Stimulated activated CD8-positive, alpha-beta memory T cell treated with anti-CD3 and anti-CD28 coated beads, Interleukin-12 subunit alpha, Interleukin-12 subunit beta, amount 100 ng/mL, for 1 hour (primary cell): ENCODE measurements at places on chromosomes 11 and 22.

GRCh38 chr11:13859892-13860291, 102.6 kb upstream of the SPON1 start:
- DNase-seq = no peak

DNA sequence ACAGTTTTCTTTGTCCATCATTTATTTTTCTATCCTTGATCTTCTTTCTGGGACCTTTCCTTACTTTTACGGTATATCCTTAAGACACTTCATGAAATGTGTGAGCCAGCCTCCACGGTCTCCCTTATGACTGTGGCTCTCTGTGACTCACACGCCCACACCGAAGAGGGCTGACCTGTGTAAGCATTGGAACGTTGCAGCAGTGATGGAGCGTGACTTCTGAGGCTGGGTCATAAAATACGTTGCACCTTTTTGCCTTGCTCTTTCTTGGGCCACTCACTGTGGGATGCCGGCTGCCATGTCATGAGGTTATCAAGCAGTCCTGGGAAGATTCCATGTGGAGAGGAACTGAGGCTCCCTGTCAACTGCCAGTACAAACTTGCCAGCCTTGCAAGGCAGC, 96.3 kb upstream of the RAB1B start:
- DNase-seq = no peak

- no peak for DNase-seq
Observed at GRCh38 chr22:27452245-27452644, 349.3 kb downstream of the MN1 start.

- DNase-seq = no peak
Observed at GRCh38 chr22:40198733-40199132, 21.0 kb downstream of the TNRC6B start.

DNA sequence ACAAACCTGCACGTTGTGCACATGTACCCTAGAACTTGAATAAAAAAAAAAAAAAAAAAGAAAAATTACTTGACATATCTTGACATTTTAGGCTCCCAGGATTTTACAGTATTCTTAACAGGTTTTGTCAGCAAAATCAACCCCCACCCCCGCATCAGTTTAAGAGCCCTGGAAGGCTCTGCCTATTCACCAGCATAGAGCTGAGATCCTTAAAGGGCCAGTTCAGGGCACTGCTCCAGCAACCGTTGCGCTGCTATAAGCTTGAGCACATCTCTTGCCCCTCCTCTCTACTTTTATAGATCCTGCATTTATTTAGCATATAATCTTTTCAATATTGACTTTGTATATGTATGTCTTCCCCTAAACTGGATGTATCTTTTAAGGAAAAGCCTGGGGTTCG, 697 bp upstream of the PAFAH1B2 start:
- no peak for DNase-seq

DNA sequence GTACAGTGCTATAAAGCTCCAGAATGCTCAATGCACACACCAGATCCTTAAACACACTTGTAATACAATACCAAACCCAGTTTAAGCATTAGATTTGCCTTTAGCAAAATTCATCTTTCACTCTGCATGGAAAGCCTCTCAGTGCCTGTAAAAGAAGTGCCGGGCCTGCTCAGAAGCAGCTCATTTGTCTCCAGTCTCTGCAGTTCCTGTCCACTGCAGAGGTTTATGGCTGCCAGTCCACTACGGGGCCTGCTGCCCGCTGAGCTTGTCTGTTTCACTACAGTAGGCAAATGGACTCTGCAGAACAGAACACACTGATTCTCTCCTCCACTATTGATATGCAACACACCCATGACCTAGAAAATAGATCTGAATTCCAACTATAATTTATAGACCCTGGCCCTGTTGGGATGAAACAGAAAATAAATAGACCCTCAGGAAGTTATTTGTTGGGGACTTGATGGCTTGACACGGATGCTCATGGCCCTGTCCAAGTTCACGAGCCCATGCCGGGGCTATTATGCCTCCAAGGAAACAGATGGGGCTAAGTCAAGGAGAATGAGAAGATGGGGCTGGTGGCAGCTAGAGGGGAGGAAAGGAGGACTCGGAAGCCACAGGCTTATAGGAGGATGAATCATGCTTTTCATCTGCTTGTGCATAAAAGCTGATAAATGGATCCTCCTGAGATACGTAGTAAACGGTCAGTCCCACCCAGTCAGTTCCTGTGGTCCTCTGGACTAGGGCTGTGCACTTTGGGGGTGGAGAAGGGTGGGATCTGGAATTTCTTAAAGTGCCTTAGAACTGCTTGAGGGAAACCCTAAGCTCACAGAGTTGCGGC, 416.8 kb upstream of the TENM4 start:
- no peak for DNase-seq

GRCh38 chr11:134752964-134753770, 341.1 kb upstream of the B3GAT1 start:
- DNase-seq = no peak

- DNase-seq = no peak
Observed at GRCh38 chr11:1943977-1944376, 3.2 kb upstream of the MRPL23 start.

- DNase-seq = no peak
Observed at GRCh38 chr11:134228625-134229024, 4.2 kb downstream of the VPS26B start.

- peak; percentile 53 for DNase-seq
Observed at GRCh38 chr11:62671608-62672389, at the start of the genes LBHD1 and UQCC3. LBHD1 (minus strand) TSS chr11:62672267; CDS start chr11:62670031, 2,236 bp downstream. UQCC3 (plus strand) TSS chr11:62671673; CDS start chr11:62671746, 73 bp downstream.

DNA sequence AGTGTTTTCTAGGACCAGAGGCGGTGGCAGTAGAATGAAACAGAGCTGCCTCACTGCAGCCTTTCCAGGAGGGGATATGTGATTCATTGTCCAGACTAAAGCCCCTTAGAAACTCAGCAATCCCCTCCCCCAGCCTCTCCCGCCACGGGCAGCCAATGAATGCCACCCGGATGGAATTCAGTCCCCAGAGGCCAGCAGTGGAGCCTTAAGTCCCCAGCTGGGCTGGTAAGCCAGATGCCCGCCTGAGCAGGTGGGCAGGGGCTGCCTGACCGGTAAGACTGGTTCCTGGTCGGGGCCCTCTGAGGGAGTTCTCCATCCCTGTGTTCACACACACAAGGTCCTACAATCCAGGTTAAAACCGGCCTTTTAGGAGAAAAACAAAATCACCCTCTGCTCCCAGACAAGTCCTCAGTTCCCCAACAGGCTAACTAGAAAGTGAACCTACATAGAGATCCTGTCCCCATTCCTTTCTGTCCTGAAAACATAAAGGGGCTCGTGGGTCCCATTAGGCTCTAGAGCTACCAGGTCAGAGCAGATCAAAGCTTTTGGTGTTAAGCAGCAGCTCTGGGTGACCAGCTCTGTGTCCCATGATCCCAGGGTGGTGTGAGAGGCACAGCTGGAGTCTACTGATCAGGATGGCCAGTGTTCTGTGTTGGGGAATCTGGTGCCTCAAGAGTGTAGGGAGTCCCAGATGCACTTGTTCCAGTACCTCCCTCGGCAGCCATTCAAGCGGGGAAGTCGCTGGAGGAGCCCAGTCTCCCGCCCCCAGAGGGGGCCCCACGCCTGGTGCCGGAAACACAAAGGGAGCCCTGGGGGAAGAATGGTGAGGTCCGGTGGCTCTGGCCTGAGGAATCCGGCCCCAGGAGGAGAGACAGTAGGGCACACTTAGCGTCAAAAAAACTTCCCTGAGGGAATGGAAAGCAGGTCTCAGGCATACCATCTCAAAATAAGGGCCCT, 2.6 kb downstream of the PATZ1 start:
- no peak for DNase-seq

DNA sequence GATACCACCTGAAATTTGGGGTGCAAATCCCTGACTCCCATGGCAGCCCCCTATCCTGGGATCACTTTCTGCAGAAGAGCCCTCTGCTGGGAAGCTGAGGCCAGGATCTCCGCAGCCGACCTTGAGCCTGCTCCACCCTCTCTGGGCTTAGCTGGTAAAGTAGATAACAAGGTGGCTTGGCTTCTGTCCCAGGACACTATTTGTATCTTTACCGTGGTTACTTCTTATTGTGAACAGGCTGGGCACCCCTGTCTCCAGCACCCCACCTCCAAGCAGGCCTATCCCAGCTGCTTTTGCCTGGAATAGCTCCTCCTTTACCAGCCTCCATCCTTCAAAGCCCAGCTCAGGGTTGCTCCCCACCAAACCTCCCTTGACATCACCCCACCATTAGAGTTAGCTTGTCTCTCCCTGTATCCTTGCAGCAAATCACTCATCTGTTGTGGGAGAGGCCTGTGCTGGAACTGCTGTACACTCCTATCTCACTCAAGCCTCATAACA, 35.2 kb upstream of the P2RY2 start:
- DNase-seq = no peak

GRCh38 chr11:121889931-121890330, 226.1 kb downstream of the BLID start:
- no peak for DNase-seq

DNA sequence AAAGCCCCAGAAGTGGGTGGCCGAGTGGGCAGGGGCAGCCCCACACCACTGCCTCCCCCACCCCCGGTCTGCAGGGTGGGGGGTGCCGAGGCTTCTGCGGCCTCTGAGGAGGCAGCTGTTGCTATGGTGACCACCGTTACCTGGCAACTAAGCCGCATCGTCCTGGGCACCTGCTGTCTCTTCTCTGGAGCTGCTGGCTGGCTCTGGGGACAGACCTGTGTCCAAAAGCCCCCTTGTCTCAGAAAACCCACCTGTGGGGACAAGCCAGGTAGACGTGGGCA, 79.9 kb upstream of the PRR5 start:
- DNase-seq = no peak

DNA sequence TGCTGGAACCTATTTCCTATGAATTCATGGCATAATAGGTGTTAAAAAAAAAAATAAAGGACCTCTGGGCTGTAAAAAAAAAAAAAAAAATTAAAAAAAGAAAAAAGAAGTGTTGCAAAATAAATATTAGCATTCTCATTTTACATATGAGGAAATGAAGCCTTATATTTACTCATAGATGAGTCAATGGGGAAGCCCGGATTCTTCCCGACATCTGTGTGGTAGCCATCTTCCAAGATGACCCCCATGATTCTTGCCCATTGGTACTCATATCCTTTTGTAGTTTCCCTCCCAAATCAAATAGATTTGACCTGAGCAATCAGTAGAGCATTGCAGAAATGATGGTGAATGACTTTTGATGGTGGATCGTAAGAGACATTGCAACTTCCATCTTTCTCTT, 3.0 kb upstream of the SWAP70 start:
- DNase-seq = no peak

GRCh38 chr11:77819921-77820564, 479 bp downstream of the RSF1 start:
- DNase-seq = no peak

- DNase-seq = no peak
Observed at GRCh38 chr11:12646478-12646877, 27.7 kb upstream of the TEAD1 start.

DNA sequence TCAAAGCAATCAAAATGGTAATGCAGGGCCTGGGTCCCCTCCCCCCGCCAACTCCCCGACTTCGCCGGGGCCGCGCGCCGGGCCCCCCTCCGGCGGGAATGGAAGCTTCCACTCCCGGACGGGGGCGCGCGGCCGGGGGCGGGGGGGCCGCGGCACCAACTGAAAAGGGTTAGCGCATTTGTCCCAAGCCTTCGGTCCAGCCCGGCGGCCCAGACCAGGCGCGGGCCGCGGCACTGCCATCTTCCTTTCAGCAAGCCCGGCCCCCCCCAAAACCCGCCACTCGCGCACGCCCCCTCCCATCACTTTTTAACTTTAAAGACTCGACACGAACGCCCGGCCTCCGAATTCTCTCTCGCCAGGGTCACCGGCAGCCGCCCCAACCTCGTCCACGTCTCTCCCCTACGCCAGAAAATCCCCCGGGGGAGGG, 2.8 kb downstream of the PHF21B start:
- no peak for DNase-seq

GRCh38 chr22:41987276-41987675, 11.3 kb upstream of the WBP2NL start:
- no peak for DNase-seq

DNA sequence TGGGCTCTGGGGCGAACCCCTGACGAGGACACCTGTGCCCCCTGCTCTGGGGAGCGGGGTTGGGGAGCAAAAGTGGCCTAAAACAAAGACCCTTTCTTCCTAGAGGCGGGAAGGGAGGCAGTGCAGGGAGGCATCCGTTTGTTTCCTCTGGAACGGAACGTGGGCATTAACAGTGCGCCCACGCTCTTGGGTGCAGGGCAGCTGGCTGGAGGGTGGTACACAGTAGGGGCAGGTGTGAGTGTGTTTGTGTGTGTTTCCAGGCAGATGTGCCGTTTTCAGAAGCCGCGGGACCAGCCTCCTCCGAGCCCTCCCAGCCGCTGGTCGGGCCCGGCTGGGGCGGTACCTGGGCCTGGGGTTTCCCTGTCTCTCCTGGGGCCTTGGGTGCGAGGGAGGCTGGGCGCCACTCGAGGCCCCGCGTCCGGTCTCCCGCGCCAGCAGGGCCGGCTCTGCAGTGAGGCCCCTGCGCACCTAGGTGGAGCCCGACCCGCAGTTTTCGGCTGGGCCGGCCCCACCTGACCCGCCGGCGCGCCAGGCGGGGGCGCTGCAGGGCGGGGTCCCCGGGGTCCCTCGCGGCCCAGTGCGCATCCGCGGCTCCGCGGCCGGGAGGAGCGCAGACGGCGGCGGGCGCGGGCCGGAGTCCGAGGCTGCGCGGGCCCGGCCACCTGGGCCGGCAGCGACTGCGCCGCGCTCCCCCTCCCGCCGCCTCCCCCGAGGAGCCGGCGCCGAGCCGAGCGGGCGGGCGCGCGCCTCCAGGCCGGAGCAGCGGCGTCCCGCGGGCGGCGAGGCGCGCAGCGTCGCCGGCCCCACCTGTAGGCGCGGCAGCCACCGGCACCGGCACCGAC, 1252.7 kb downstream of the BRD1 start:
- DNase-seq = no peak

DNA sequence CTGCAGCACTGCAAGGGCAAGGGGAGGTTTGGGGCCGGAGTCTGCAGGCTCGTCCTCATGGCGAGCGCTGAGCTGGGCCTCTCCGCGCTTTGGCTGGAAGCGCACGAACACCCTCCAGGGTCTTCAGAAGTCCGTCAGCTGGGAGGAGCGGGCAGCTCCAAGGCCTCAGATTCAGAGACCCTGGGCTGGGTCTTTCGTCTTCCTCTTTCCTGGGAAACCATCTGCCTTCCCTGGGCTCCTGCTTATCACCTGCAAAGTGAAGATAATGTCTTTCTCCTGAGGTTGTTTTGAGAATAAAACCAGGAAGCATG, 525.6 kb downstream of the BRD1 start:
- no peak for DNase-seq

- no peak for DNase-seq
Observed at GRCh38 chr22:23565305-23565914, 14.7 kb downstream of the IGLL1 start.

DNA sequence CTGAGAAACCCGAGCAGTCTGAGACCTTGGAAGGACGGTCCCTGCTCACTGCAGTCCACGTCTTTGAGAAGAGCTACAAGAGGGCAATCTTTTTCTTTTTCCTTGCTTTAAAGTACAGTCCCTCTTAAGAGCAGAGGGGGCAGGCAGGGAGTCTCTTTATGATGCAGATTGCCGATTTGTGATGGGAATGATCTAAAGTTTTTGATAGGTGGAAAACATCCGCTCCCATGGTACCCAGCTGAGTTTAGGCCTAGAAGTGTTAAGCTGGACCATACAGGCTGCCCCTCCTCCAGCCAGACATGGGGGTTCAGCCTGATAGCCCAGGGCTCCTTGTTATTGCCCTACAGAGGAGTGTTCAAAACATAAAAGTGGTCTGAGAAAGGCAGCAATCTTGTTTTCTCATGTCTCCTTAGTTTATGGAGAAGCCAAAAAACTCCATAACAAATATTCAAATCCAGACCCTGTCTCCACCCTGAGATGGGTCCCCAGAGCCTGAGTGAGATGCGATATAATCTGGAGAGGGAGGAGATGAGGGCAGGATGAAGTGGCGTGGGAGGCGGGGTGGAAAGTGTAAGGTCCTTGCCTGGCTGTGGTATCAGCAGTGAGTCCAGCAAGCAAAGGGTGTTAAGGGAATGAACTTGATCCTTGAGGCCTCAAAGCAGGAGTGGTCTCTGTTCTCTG, 135.1 kb downstream of the FDX1 start:
- no peak for DNase-seq
